ENCODE measurements at places on chromosomes 6 and 20.

DNA sequence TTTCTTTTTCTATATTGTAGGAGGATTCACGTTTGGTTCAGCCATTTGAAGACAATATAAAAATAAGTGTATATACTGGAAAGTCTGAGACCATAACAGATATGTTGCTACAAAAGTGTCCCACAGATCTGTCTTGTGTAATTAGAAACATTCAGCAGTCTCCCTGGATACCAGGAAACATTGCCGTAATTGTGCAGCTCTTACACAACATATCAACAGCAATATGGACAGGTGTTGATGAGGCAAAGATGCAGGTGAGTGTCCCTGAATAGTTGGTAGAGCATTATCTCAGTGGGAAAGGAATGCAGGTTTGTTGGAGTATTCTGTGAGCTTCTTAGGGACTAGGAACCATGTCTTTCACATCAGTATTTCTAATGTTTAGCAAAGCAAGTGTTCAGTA, 18.3 kb upstream of the ADGRF4 start:
- H3K4me1 ChIP-seq = no peaks in the 10 kb centered on the region
- no peak overlapping the region for H3K4me3 ChIP-seq
- no peak for DNase-seq
- H3K27me3 ChIP-seq = no peaks in the 10 kb centered on the region
- H3K27ac ChIP-seq = no peak overlapping the region

DNA sequence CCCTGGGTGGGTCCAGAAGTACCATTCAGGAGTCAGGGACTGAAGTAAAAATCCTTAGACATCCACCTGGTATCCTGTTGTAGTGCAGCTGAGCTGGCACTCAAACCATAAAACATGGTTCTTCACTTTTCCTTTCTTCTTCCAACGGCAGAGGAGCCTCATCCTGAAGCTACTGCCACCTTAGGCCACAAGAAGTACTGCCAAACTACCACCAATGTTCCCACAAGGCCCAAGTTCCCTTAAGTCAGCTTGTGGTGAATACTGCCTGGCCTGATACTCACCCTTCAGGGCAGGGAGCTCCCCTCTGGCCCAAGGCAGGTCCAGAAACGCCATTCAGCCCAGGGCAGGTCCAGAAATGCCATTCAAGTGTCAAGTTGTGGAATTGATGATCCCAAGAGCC, 1053.4 kb upstream of the CITED2 start:
- H3K4me1 ChIP-seq = no peaks in the 10 kb centered on the region
- no peaks in the 10 kb centered on the region for H3K36me3 ChIP-seq
- no peak overlapping the region for H3K4me3 ChIP-seq
- no peaks in the 10 kb centered on the region for H3K27me3 ChIP-seq
- no peak overlapping the region for H3K27ac ChIP-seq
- no peak for DNase-seq

GRCh38 chr20:23178806-23179205, 92.7 kb upstream of the CD93 start:
- H3K27ac ChIP-seq = no peak overlapping the region
- H3K27me3 ChIP-seq = no peaks in the 10 kb centered on the region
- no peak for DNase-seq
- H3K4me3 ChIP-seq = no peak overlapping the region
- H3K4me1 ChIP-seq = no peaks in the 10 kb centered on the region

GRCh38 chr6:43199912-43200311, 17.9 kb downstream of the CUL9 start:
- H3K4me3 ChIP-seq = no peak overlapping the region
- H3K27me3 ChIP-seq = no peaks in the 10 kb centered on the region
- peak; percentile 5 for DNase-seq
- H3K27ac ChIP-seq = no peak overlapping the region
- no peaks in the 10 kb centered on the region for H3K4me1 ChIP-seq

- no peak overlapping the region for H3K4me3 ChIP-seq
- DNase-seq = no peak
- H3K4me1 ChIP-seq = peaks cover 5% of the 10 kb centered on the region
- no peak overlapping the region for H3K27ac ChIP-seq
- no peaks in the 10 kb centered on the region for H3K36me3 ChIP-seq
Observed at GRCh38 chr20:17645010-17645409, 37.0 kb downstream of the RRBP1 start.

DNA sequence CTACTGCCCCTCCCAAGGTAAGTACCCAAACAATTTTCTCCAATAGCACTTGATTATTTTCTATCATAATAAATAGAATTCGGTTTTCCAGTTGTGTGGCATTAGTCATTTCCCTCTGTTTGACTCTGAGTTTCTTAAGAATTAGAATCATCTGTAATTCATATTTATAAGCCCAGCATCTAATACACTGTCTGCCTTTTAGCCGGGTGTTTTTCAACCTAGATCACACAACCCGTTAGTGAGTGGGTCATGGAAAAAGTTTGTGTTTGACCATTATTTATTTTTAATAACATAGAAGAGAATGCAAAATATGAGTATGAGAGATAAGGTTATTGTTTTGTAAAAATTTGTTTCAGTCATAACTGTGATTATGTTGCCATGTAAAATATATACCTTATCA, 701.6 kb downstream of the RFPL4B start:
- no peaks in the 10 kb centered on the region for H3K36me3 ChIP-seq
- no peak overlapping the region for H3K4me3 ChIP-seq
- no peak overlapping the region for H3K27ac ChIP-seq
- no peaks in the 10 kb centered on the region for H3K4me1 ChIP-seq

DNA sequence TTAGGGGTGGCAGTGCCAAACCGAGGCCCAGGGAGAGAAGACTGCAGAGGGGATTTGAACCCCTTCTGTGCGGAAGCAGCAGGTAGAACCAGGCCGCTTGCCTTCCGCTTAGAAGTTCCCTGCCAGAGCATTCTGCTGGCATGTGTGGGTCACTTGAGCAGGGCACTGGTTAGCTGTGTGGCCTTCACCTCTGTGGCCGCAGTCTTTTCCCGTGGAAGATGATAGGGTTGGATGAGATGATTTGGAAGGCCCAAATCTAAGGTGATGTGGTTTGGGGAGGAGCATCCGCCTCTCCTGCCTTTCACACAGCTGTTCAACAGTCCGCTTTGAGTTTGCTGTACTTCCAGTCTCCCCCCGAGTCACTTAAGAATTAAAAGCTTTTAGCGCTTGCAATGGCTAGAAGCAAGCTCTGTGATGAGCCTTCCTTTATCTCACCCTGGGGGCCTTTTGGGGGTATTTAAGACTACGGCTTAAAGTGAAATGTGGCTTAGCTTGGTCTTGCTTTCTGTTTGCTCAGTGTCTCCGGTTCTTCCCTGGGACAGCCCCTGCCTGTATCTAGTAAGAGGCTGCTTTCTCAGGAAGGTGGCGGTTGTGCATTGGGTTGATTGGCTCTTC, 743 bp downstream of the CMTR1 start:
- H3K36me3 ChIP-seq = no peaks in the 10 kb centered on the region
- DNase-seq = no peak
- peak overlapping the region; percentile 91 for H3K4me3 ChIP-seq

GRCh38 chr20:51487565-51488268, 54.8 kb downstream of the NFATC2 start:
- H3K27ac ChIP-seq = peak overlapping the region; percentile 66
- H3K4me3 ChIP-seq = no peak overlapping the region
- H3K36me3 ChIP-seq = no peaks in the 10 kb centered on the region
- H3K4me1 ChIP-seq = no peaks in the 10 kb centered on the region
- no peaks in the 10 kb centered on the region for H3K27me3 ChIP-seq
- DNase-seq = peak; percentile 35

DNA sequence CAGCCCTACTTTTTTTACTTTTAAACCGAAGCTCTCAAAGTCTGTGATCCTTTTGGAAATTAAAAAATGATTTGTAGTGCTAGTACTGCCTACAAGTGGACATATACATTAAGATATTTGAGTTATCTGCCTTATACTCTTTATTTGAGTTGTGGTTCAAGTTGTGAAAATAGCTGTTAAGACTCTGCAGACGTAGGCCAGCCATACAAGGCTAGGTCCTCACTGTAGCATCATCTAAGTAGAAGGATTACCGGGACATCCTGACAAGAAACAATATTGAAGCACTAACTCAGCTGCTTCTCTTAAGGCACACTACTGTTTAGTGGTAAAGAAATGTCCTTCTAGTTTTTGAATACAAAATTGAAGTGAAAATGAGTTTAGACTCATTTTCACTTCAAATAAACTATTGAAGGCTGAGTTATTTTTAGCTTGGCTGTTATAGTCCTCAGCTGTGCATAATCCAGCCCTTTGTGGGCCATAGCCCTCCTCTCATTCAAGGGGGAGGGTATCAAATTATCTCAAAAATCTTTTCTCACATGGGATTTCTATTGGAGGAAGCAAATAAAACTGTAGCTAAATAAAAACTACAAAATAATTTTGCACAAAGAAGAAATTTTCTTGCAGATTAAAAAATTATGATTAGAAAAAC, 68.1 kb downstream of the JAG1 start:
- H3K4me1 ChIP-seq = no peaks in the 10 kb centered on the region
- peak overlapping the region; percentile 40 for H3K27ac ChIP-seq
- DNase-seq = no peak
- no peaks in the 10 kb centered on the region for H3K36me3 ChIP-seq

- DNase-seq = no peak
- no peak overlapping the region for H3K27ac ChIP-seq
- H3K27me3 ChIP-seq = no peaks in the 10 kb centered on the region
- H3K4me3 ChIP-seq = no peak overlapping the region
- H3K4me1 ChIP-seq = no peaks in the 10 kb centered on the region
- no peaks in the 10 kb centered on the region for H3K36me3 ChIP-seq
Observed at GRCh38 chr6:148566664-148567350, 180.0 kb upstream of the UST start.

- no peaks in the 10 kb centered on the region for H3K36me3 ChIP-seq
- H3K4me1 ChIP-seq = no peaks in the 10 kb centered on the region
- H3K27ac ChIP-seq = no peak overlapping the region
- no peak for DNase-seq
- no peaks in the 10 kb centered on the region for H3K27me3 ChIP-seq
Observed at GRCh38 chr6:124670801-124671200, 291.4 kb upstream of the RNF217 start.

DNA sequence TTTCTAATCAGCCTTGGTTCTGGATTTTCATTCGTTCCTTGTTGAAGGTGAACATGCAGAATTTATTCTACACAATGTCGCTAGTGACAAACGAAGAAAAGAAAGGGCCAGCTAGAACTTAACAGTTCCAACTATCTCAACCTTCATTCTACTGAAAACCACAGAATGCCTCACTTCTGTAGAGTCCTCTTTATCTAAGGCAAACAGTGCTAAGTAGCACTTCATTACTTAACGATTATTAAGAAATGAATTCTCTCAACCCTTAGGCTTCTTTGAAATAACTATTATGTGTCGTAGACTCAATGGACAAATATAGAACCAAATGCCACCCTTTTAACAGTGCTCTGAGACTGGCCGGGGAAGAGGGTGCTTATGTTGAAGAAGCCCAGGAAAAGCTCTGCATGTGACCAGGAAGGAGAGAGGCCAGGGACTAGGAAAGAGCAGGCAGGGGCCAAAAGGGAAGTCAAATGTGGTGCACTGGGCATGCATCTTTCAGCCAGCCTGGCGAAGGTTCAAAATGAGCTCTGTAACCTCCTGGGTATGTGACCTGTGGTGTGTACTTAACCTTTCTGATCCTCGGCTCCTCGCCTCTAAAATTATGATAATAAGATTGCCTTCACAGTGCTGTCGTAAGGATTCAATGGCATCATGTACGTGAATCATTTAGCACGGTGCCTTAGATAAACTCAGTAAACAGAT, 55.4 kb upstream of the BMP2 start:
- H3K27ac ChIP-seq = no peak overlapping the region
- no peak overlapping the region for H3K4me3 ChIP-seq
- H3K27me3 ChIP-seq = no peaks in the 10 kb centered on the region
- DNase-seq = no peak

DNA sequence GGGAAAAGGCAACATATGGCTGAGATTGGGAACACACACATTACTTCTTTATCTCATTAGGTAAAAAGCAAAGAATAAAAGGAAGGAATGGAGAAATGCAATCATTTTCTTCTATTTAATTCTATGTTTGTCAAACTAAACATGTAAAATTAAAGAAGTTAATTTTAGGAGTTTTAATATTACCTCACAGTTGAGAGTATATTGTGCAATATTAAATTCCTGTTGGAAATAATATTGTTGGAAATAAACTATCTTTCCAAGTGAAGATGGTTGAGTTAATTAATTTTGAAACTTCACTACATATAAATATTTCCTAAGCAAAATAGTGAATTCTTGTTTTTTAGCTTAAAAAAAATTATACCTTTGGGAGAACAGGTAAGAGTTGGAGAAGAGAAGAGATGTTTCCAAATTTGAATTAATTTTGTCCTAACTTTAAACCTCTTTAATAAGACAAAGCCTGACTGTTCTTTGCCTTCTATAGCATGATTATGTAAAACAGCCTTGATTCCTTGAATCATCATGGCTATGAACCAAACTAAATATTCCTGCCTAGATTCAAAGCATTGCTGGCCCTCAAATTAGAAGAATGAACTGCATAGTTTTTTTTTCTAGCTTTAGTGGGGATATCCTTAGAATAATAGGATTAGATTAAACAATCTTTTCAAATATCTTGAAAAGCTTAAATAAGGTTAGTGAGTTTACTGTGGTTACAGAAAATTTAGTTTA, 1349.1 kb upstream of the ADGRB3 start:
- H3K27me3 ChIP-seq = no peaks in the 10 kb centered on the region
- H3K36me3 ChIP-seq = no peaks in the 10 kb centered on the region
- DNase-seq = no peak
- H3K4me1 ChIP-seq = no peaks in the 10 kb centered on the region

DNA sequence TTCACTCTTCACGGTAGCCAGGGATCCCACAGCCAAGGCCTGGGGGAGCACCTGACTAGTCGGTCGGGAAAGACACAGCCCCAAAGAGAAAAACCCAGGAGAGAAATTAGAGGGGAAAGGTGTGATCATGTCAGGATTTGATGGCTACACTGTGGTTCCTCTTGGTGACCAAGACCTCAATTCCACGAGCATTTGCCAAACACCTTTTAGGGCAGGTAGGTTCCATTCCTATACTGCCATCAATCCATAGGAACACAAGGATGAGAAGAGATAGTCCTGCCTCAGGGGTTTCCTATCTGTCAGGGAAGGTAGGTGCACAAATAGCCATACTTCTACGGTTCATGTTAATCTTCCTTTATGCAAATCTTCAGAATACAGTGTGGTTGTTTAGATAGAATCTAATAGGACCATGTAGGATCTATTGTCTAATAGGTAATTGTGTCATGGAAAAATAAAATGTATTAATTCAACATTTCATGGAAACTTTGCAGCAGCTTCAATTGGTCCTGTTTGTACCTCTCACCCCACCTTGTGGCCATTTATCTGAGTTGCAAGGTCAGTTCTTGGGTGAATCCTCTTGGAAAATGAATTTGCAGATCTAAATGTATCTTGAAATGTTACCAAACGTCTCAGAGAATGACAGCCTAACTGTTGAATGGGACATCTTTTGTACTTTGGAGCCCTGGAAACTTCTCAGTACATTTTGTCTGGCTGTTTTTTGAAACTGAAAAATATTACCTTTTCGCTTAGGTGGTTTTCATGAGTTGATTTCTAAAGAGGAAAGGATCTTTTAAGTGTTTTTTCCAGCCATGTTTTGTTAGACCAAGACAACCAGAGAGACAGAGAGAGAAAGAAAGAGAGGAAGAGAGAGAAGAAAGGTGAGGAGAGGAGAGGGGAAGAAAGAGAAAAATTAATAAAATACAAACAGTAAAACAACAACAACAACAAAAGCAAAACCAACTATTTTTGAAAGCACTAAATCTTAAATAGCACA, 33.7 kb upstream of the IYD start:
- H3K27me3 ChIP-seq = no peaks in the 10 kb centered on the region
- H3K4me3 ChIP-seq = no peak overlapping the region
- H3K36me3 ChIP-seq = no peaks in the 10 kb centered on the region
- no peak overlapping the region for H3K27ac ChIP-seq

GRCh38 chr6:42279144-42279781, 61.6 kb upstream of the MRPS10 start:
- H3K27me3 ChIP-seq = no peaks in the 10 kb centered on the region
- H3K4me1 ChIP-seq = peaks cover 6% of the 10 kb centered on the region
- peak overlapping the region; percentile 80 for H3K27ac ChIP-seq
- no peak for DNase-seq
- no peak overlapping the region for H3K4me3 ChIP-seq

Data from breast epithelium (tissue), 4 donors.